Epithelial cell of umbilical artery (primary cell): ENCODE measurements at places on chromosomes 7 and 10. TPM values are rescaled to one million over a fixed set of nuclear protein-coding genes. Genes with fewer than 3 reads are reported as not detected.

DUSP5 gene
- 20.4 and 22.1 TPM in 2 replicates for total RNA-seq

STOX1 gene
- 0.30 and 0.32 TPM in 2 replicates for total RNA-seq

RTKN2 gene
- 1.2 and 1.3 TPM in 2 replicates for total RNA-seq

VENTX gene
- not detected in 2 replicates for total RNA-seq

SCIN gene
- total RNA-seq: 0.15 and 0.32 TPM in 2 replicates

ZC3HAV1 gene
- 27.9 and 55.2 TPM in 2 replicates for total RNA-seq

FAM25C gene
- total RNA-seq: not detected in 2 replicates

CCDC146 gene
- 0.46 and 0.97 TPM in 2 replicates for total RNA-seq

ZMIZ2 gene
- 7.8 and 8.8 TPM in 2 replicates for total RNA-seq

ABCA13 gene
- under 0.01 TPM in 2 replicates for total RNA-seq

FAM107B gene
- 112 and 146 TPM in 2 replicates for total RNA-seq

CDC14C gene
- total RNA-seq: not detected in 2 replicates

ADAP1 gene
- total RNA-seq: 0.91 and 1.6 TPM in 2 replicates

CPN1 gene
- total RNA-seq: not detected in 2 replicates

FBXL13 gene
- total RNA-seq: 3.2 and 4.4 TPM in 2 replicates

CLCN1 gene
- total RNA-seq: not detected in 2 replicates

OPN4 gene
- total RNA-seq: not detected in 2 replicates

NSUN5 gene
- 14.6 and 25.4 TPM in 2 replicates for total RNA-seq

CALML5 gene
- total RNA-seq: not detected in 2 replicates

SLC16A12 gene
- total RNA-seq: not detected in 2 replicates

PLXDC2 gene
- total RNA-seq: under 0.01 and 0.15 TPM in 2 replicates

GIMAP4 gene
- total RNA-seq: 332 and 504 TPM in 2 replicates

SEMA3D gene
- 0.32 and 0.46 TPM in 2 replicates for total RNA-seq

MRPS17 gene
- 23.7 and 33.3 TPM in 2 replicates for total RNA-seq

C7orf57 gene
- under 0.01 TPM in 1 of 2 replicates, not detected in the other for total RNA-seq

PDE6C gene
- not detected in 2 replicates for total RNA-seq

CALHM1 gene
- not detected in 2 replicates for total RNA-seq

CALY gene
- total RNA-seq: not detected in 2 replicates

CELF2 gene
- total RNA-seq: 4.5 and 5.5 TPM in 2 replicates

UBE3C gene
- 91.9 and 93.5 TPM in 2 replicates for total RNA-seq

LRRC17 gene
- 106 and 124 TPM in 2 replicates for total RNA-seq

LLCFC1 gene
- total RNA-seq: not detected in 2 replicates

CCT6A gene
- total RNA-seq: 322 and 375 TPM in 2 replicates

PTF1A gene
- not detected in 2 replicates for total RNA-seq

SPDYE1 gene
- not detected in 2 replicates for total RNA-seq

KCNIP2 gene
- under 0.01 and 0.30 TPM in 2 replicates for total RNA-seq

TMEM176A gene
- total RNA-seq: not detected in 2 replicates

CUX1 gene
- 16.2 and 29.9 TPM in 2 replicates for total RNA-seq

LIPF gene
- not detected in 2 replicates for total RNA-seq

CHN2 gene
- total RNA-seq: under 0.01 TPM in 1 of 2 replicates, not detected in the other

NSUN6 gene
- total RNA-seq: 4.9 and 6.5 TPM in 2 replicates

SLC16A9 gene
- total RNA-seq: 0.30 and 0.97 TPM in 2 replicates

SYT15B gene
- not detected in 2 replicates for total RNA-seq

EVX1 gene
- not detected in 2 replicates for total RNA-seq

TMEM139 gene
- total RNA-seq: under 0.01 and 0.61 TPM in 2 replicates

ZNRF2 gene
- total RNA-seq: 4.9 and 11.4 TPM in 2 replicates

CALHM3 gene
- not detected in 2 replicates for total RNA-seq

XRCC2 gene
- total RNA-seq: 4.4 and 4.5 TPM in 2 replicates

CAMK2B gene
- 0.15 and 1.6 TPM in 2 replicates for total RNA-seq

NEUROD6 gene
- total RNA-seq: not detected in 2 replicates

SEMA3E gene
- not detected in 2 replicates for total RNA-seq

CCDC172 gene
- total RNA-seq: not detected in 2 replicates

NEUROG3 gene
- not detected in 2 replicates for total RNA-seq

PAX2 gene
- total RNA-seq: not detected in 2 replicates
